ENCODE measurements at places on chromosomes 16 and 17. TPM values are rescaled to one million over a fixed set of nuclear protein-coding genes. Genes with fewer than 3 reads are reported as not detected.

SLFN13 gene
- 18.1 TPM for polyA plus RNA-seq

KIF2B gene
- polyA plus RNA-seq, result not detected

NFE2L1 gene
- 245 TPM for polyA plus RNA-seq

ARL6IP1 gene
- polyA plus RNA-seq, result 312 TPM

TPSG1 gene
- polyA plus RNA-seq, result 1.7 TPM

ACD gene
- polyA plus RNA-seq, result 25.4 TPM

SHISA6 gene
- 2.3 TPM for polyA plus RNA-seq

GRCh38 chr17:48577330-48577945 is 712 bp downstream of the HOXB4 start:
- DNase-seq, result peak; percentile 91

- no peak for DNase-seq
These were observed 39.6 kb downstream of the C16orf82 start for GRCh38 chr16:27106305-27106704.

GRCh38 chr16:64455275-64455674 is 666.6 kb downstream of the CDH11 start:
- DNase-seq, result no peak

DNA sequence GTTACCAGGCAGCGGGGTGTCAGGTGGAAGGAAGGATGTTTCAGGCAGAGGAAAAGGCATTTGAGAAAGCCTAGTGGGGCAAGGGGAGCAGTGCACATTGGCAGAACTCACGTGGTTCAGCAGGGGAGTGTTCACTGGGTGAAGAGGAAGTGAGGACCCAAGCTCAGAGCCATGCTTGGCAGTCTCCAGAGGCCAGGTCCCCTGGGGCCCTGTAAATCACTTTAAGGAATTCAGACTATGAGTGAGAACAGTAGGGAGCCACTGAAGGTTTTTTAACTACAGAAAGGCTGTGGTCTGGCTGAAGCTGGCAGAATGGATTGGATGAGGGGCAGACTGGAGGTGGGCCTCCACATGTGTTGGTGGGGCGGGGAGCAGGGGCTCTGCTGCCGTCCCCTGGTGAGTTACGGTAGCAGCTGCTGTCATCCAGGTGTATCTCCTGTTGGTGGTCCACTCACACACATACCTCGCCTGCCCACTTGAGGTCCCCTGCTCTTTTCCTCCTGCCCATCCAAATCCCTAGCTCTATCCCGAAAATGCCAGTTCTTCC is 5.1 kb downstream of the CLEC16A start:
- no peak for DNase-seq

GRCh38 chr16:21256636-21257035 is 21.5 kb downstream of the CRYM start:
- no peak for DNase-seq

Data from renal cortex interstitium (tissue), 15 donors.